ENCODE measurements at places on chromosomes 13 and 19.

DNA sequence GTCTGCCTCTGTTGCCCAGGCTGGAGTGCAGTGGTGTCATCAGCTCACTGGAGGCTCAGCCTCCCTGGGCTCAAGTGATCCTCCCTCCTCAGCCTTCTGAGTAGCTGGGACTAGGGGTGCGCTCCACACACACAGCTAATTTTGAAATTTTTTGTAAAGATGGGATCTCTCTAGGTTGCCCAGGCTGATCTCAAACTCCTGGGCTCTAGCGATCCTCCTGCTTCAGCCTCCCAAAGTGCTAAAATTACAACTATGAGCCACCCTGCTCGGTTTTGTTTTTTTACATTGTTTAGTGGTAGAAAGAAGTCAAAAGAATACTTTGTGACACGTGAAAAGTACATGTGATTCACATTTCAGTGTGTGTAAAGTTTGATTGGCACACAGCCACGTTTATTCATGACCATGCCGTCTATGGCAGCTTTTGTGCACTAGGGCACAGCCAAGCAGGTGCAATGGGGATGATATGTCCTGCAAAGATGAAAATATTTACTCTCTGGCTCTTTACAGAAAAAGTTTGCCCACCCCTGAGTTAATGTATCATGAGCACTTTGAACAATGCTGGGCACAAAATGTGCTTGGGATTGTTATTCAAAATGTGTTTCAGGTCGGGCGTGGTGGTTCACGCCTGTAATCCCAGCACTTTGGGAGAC, 16.2 kb upstream of the NFIC start:
- DNase-seq, result no peak

- no peak for DNase-seq
Measured at GRCh38 chr13:100208626-100209025, 119.7 kb downstream of the PCCA start.

GRCh38 chr13:97221989-97222700, at the start of gene MBNL2:
MBNL2 (plus strand) TSS chr13:97222333; CDS start chr13:97276236, 53,903 bp downstream.
- DNase-seq, result peak; percentile 87

DNA sequence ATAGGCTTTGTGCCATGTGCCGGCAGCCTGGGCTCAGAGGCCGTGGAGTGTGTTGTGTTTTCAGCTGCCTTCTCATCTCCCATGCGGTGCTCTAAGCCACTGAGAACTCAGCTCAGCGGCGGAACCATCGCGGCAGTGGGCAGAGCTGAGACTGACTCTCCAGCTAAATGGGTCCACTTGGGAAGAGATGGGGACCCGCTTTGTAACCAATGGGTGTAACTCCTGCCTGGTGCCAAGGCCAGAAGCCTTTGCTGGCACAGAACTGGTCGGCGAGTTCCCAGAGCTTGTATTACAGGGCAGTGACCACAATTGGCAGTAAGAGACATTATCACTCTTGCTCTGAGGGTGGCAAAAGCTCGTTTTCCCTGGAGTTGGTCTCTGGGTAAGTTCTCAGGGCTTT, 183.0 kb downstream of the STK24 start:
- no peak for DNase-seq

DNA sequence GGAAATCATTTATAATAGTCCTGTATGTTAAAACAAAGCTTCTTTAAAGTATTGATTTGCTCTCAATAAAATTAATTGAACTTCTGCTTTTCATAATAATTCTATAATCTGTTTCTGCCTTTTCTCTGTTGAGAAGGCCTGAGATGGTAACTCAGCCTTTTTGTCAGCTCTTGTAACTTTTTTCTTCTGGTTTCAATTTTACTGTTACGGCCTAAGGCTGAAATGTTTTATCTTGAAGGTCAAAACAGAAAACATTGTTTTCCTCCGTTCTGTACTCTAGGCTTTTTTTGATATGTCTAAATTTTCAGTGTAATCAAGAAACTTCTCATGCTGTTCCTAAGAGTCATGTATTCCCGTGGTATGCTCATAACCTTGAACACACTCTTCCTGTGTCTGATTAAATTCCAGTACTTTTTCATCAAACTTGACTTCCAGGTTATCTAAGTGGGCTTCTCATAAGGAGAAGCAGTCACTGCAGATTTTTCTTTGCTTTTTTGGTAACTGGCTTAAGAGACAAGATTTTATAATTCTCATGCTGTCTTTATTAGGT, 7.6 kb upstream of the NAXD start:
- no peak for DNase-seq

DNA sequence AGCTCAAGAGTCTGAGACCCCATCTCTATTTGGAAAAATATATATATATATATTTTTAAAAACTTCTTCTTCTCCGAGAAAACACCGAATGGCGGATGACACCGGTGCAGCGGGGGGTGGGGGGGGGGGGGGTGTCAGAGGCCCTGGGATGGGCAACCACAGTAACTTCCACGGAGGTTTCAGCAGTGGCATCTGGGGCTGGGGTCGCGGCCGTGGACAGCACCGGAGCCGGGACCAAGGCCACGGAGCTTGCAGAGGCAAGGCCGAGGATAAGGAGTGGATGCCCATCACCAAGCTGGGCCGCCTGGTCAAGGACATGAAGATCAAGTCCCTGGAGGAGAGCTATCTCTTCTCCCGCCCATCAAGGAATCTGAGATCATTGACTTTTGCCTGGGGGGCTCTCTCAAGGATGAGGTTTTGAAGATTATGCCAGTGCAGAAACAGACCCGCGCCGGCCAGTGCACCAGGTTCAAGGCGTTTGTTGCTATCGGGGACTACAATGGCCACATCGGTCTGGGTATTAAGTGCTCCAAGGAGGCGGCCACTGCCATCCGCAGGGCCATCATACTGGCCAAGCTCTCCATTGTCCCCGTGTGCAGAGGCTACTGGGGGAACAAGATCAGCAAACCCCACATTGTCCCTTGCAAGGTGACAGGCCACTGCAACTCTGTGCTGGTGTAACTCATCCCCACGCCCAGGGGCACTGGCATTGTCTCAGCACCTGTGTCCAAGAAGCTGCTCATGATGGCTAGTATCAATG, 59.0 kb downstream of the EPS15L1 start:
- no peak for DNase-seq

DNA sequence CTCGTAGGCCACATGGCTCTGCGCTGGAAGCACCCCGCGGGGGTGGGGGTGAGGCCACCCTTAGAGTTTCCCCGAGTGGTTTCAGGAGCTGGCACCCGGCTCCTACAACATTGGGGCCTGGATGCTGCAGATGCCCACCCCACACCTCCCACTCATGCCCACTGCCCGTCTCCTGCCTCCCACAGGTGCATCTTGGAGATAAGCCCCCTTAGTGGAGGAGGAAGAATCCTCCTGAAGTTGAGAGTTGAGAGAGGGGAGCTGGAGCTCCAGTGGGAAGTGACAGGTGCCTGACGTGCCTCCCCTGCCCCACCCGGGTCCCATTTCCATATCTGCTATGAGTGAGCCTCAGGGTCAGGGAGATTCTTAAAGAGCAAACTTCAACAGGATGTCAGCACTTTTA, 341.3 kb downstream of the TEX29 start:
- DNase-seq, result no peak

DNA sequence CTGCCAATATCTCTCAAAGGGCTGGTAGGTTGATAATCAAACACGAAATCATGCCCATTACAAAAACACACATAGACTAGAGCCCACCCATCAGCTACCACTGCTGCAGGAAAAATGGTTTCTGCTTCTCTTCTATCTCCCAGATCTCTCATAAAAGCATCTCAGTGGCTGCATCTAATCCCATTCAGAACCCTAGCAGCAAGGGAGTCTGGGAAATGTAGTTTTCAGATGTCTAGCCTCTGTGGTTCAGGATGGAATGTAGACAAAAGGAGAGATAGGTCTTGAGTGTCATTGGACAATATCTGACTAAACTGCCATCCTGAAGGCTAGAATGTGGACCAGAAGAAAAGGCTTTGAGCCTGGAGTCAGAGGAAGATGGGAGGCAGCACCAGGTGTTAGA, 32.1 kb downstream of the RDH8 start:
- no peak for DNase-seq

- no peak for DNase-seq
Measured at GRCh38 chr13:73908809-73909208, 225.4 kb downstream of the KLF12 start.

DNA sequence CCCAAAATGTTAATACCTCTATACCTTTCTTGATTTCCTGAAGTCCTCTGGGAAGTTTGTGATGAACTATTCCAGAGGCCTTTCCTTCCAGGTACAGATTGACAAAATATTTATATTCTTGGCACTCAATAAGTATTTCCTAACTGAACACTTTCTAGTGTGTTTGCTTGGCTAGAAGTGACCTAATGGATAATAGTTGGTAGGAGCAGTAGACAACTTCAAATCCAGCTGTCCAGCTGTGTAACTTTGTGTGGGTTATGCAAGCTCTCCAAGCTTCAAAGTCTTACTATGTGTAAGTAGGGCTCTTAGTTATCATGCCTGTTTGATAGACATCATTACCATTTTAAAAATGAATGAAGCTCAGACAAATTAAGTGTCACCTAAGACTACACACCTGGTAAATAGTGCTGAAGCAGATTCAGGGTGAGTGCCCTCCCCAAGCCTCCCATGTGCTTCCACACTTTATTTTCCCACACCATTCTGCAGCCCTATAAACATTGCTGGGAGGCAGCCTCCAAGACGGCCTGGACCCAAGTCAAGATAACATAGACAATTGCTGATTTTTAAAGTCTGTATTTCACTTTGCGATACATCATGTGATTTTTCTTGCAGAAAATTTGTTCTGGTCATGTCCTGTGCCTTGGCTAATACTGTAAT, 196.6 kb downstream of the NALCN start:
- no peak for DNase-seq

DNA sequence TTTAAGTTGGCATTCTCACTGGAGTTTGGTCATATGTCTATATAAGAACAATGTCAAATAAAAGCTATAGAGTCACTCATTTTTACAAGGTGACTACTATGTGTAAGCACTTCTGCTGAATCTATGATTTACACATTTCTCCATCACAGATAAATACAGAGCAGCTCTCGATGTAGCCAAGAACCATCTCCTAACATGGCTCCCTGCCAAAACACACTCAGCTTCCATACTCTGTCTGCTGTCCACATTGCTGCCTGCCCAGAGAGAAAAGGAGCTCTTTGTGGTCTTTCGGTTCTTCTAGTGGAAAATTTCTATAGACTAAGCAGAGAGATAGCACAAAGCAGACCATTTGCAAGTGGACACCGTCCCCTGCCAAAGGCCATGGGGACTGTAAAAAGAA, 190.9 kb upstream of the KLF12 start:
- no peak for DNase-seq

GRCh38 chr13:31074756-31075155, 86.9 kb downstream of the HSPH1 start:
- DNase-seq, result no peak

- no peak for DNase-seq
Measured at GRCh38 chr13:56352361-56352760, 788.4 kb upstream of the PRR20A start.

DNA sequence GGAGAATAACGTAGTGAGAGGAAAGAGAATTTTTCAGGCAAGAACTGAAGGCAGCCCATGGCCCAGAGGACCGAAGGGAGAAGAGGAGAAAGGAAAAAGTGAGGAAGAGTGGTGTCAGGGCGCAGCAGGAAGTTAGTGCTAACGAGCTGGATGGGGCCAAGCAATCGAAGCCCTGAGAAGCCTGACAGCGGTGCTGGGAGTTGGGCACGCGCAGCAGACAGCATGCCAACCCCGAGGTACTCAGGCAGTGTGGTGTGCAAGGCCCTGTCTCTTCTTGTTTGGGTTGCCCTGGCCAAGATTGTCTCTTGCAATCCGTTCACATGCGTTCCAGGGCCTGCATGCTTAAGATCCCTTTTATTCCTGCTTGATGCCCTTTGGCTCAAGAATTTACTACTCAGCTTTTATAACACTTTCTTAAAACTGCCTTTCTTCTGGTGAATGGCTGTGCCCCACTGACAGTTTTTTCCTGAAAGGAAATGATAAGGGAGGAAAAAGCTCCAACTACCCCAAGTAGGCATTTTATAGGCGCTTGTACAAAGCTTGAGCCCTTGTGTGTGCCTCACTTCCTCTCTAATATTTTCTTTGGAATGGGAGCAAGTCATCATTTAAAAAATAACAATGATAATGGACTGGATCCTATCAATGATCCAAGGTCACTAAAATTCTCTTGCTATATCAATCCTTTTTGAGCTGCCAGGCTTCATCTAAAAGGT, 115.4 kb downstream of the FLT1 start:
- no peak for DNase-seq

- no peak for DNase-seq
Measured at GRCh38 chr13:44089452-44089851, 209.7 kb downstream of the LACC1 start.

GRCh38 chr13:93420887-93421286, 194.3 kb downstream of the GPC6 start:
- no peak for DNase-seq

DNA sequence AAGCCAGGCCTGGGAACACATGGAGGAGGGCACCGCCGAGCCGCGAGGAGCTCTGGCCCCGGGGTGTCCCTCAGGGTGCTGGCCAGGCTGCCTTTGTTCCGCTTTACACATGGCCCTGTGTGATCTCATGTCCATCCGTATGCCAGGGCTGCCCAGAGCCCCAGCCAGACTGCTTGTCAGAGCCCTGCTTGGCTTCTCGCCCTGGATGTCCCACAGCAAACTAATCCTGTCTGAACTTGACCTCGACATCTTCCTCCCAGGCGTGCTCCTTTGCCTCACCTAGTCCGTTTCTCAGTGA, 14.3 kb downstream of the BCKDHA start:
- no peak for DNase-seq

GRCh38 chr13:48782429-48782840, 128.7 kb downstream of the CYSLTR2 start:
- DNase-seq, result no peak

- DNase-seq, result no peak
Measured at GRCh38 chr19:8001651-8001994, 3.8 kb downstream of the ELAVL1 start.

DNA sequence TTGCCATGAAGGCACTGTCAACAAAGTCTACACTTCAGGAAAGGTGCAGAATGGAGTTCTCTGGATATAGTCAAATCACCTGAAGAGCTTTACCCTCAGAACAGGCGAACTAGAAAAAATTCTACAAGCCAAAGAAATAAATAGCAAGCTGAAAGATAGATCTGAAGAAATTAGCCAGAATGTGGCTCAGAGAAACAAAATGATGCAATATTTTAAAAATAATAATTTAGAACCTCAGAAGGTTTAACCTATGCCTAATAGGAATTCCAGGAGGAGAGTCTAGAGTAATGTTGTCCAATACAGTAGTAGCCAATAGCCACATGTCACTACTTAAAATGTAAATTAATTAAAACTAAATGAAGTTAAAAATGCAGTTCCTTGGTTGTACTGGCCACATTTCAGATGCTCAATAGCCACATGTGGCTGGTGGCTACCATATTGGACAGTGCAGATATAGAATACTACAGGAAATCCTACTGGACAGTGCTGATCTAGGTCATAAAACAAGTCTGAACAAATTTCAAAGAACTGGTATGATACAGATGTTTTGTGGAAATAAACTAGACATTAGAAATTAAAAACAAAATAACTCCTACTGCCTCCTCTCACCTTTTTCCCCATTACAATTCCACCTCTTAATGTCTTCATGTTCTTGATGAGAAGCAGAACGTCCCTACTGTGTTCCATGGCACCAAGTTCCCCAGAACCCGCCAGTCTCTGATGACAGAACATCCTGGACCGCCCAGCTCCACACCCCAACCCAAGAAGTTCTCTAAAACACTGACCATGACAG, 679 bp upstream of the CDADC1 start:
- no peak for DNase-seq

Data from stimulated activated naive CD8-positive, alpha-beta T cell treated with anti-CD3 and anti-CD28 coated beads, Interleukin-15, amount 100 ng/mL, for 72 hours (primary cell).